ENCODE measurements at places on chromosomes 4 and X.

DNA sequence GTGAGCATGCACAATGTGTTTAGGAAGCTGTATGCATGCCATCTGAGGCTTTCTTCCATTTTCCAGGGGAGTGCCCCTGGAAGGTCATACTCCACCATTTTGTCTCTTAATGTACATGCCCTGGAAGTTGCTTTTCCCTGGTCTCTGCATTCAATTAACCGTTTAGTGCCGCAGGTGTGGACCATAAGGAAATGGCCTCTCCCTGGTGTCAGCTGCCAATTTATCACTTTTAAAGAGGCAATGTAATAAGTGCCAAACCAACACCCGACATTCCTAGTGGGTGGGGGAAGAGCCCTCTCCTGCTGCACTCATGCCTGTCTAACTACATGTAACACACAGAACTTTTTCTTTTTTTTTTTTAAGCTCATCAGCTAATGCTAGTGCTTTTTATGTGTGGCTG lies 7.1 kb upstream of the BST1 start:
- H3K4me1 ChIP-seq, result no peaks in the 10 kb centered on the region
- no peak for DNase-seq
- H3K36me3 ChIP-seq, result no peaks in the 10 kb centered on the region
- H3K4me3 ChIP-seq, result no peak overlapping the region
- H3K27me3 ChIP-seq, result no peaks in the 10 kb centered on the region
- H3K27ac ChIP-seq, result no peak overlapping the region

DNA sequence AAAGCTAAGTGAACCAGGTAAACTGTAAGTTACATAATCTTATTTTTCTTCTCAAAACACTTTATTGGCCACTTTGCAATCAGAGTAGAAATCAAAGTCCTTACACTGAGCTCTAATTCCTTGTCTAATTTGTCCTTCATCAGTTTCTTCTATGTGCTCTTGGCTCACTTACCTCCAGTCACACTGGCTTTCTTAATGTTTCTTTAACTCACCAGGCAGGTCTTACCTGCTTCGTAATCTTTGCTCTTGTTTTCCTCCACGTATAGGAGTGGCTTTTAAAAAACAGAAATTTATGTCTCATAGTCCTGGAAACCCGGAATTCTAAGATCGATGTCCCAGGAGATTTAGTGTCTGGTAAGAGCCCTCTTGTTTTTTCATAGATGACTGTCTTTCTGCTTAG lies 1462.1 kb downstream of the FSTL5 start:
- no peaks in the 10 kb centered on the region for H3K27me3 ChIP-seq
- no peak overlapping the region for H3K4me3 ChIP-seq
- H3K27ac ChIP-seq, result no peak overlapping the region

DNA sequence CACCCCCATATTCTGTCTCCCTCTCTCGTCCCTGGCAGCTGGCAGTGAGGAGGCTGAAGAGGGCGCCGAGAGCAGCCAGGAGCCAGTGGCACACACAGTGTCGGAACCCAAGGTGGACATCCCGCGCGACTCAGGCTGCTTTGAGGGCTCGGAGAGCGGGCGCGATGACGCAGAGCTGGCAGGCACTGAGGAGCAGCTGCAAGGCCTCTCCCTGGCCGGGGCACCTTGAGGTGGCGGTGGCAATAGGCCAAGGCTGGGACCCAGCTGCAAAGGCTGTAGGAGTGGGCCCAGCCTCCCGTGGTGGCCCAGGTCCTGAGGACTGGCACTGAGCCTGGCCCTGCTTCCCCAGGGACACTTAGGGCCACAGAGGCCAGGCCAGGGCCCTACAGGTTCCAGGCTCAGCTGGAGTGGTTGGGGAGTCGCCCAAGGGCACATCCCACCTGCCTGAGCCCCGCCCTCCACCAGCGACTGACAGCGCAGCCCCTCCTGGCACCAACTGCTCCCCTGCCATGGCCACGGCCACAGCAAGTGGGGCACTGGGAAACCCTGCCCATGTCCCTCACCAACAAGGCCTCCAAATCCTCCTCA lies 13.9 kb downstream of the SASH3 start:
- no peaks in the 10 kb centered on the region for H3K27me3 ChIP-seq
- no peaks in the 10 kb centered on the region for H3K4me1 ChIP-seq
- no peak for DNase-seq
- no peak overlapping the region for H3K4me3 ChIP-seq
- H3K36me3 ChIP-seq, result no peaks in the 10 kb centered on the region

- no peaks in the 10 kb centered on the region for H3K27me3 ChIP-seq
- no peaks in the 10 kb centered on the region for H3K36me3 ChIP-seq
- no peak overlapping the region for H3K27ac ChIP-seq
- H3K4me3 ChIP-seq, result no peak overlapping the region
- no peaks in the 10 kb centered on the region for H3K4me1 ChIP-seq
- no peak for DNase-seq
Observed at GRCh38 chrX:4451591-4451990, 738.1 kb upstream of the PRKX start.
